ENCODE measurements at places on chromosomes 16 and 17. TPM values are rescaled to one million over a fixed set of nuclear protein-coding genes. Genes with fewer than 3 reads are reported as not detected.

The PRSS27 gene
- total RNA-seq = 3.6 TPM

The RAB37 gene
- total RNA-seq = not detected

The SEPTIN12 gene
- total RNA-seq = not detected

The GJC1 gene
- 4.3 TPM for total RNA-seq

The OTOA gene
- not detected for total RNA-seq

The CD19 gene
- 2.1 TPM for total RNA-seq

The PRSS21 gene
- total RNA-seq = 3.8 TPM

The TBC1D3I gene
- total RNA-seq = not detected

The SEC14L5 gene
- total RNA-seq = 0.47 TPM

The SLC16A3 gene
- total RNA-seq = 107 TPM

The KRTAP1-4 gene
- not detected for total RNA-seq

The CCL18 gene
- not detected for total RNA-seq

The SLC7A5 gene
- total RNA-seq = 71.8 TPM

The TXNL4B gene
- 25.8 TPM for total RNA-seq

The PYY gene
- total RNA-seq = not detected

The WSCD1 gene
- total RNA-seq = under 0.01 TPM

The TLCD1 gene
- 20.7 TPM for total RNA-seq

The PABPN1L gene
- total RNA-seq = not detected

The SDR42E2 gene
- total RNA-seq = not detected

The TP53TG3B gene
- not detected for total RNA-seq

The CMTM1 gene
- total RNA-seq = 1.4 TPM

The TP53TG3C gene
- not detected for total RNA-seq

The TNFSF13 gene
- total RNA-seq = 2.1 TPM

The CACNG5 gene
- total RNA-seq = not detected

The SULT1A4 gene
- total RNA-seq = 4.2 TPM

The SERPINF2 gene
- total RNA-seq = 1.9 TPM

The CSH1 gene
- not detected for total RNA-seq

The TNFRSF13B gene
- total RNA-seq = not detected

The CRYBA1 gene
- not detected for total RNA-seq

The KRT31 gene
- total RNA-seq = not detected

The FBXW10 gene
- not detected for total RNA-seq

The NPIPA3 gene
- total RNA-seq = 0.58 TPM

The ZNF287 gene
- total RNA-seq = 7.8 TPM

The CCR7 gene
- total RNA-seq = not detected

The CD300E gene
- not detected for total RNA-seq

The SLC16A6 gene
- not detected for total RNA-seq

The NKD1 gene
- total RNA-seq = 6.3 TPM

The CARD14 gene
- not detected for total RNA-seq

The DPEP2 gene
- total RNA-seq = not detected

The TLCD3B gene
- not detected for total RNA-seq

The CNGB1 gene
- total RNA-seq = not detected

The CTF1 gene
- total RNA-seq = 2.9 TPM

The SSTR5 gene
- total RNA-seq = not detected

The ALOX15B gene
- 0.85 TPM for total RNA-seq

The SEZ6 gene
- not detected for total RNA-seq

The USP31 gene
- total RNA-seq = 5.7 TPM

The NECAB2 gene
- 0.47 TPM for total RNA-seq

The SLC6A4 gene
- total RNA-seq = 2.3 TPM

The CIBAR2 gene
- not detected for total RNA-seq

The ASGR2 gene
- not detected for total RNA-seq

The FBXL16 gene
- total RNA-seq = 0.93 TPM

The PRR29 gene
- 3.8 TPM for total RNA-seq

All from pericardium fibroblast (primary cell).